ENCODE measurements at places on chromosomes 2 and 18.
A peak's percentile ranks its signal among the peaks of the same experiment; 100 is the strongest.

- no peak for DNase-seq
Measured at GRCh38 chr2:178152033-178152432, 39.8 kb downstream of the RBM45 start.

GRCh38 chr2:95113464-95113863, 8.1 kb downstream of the MRPS5 start:
- no peak for DNase-seq

DNA sequence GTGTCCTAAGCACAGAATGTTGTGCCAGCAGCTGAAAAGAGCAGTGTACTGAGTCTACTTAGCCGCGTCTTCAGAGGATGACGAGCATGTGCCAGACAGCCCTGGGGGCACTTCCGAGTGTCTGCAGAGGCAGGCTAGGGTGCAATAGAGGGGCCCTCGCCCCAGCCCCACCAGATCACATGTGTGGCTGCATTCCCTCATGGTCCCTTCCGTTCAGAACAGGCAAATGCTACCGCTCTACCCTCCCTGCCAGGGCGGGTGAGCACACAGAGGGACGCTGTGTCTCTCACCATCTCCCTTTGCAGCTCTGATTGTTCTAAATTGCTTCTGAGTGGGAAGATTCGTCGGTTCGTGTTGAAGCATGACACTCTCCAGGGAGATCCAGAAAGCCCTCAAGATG, 212.2 kb upstream of the RAB12 start:
- DNase-seq, result no peak

DNA sequence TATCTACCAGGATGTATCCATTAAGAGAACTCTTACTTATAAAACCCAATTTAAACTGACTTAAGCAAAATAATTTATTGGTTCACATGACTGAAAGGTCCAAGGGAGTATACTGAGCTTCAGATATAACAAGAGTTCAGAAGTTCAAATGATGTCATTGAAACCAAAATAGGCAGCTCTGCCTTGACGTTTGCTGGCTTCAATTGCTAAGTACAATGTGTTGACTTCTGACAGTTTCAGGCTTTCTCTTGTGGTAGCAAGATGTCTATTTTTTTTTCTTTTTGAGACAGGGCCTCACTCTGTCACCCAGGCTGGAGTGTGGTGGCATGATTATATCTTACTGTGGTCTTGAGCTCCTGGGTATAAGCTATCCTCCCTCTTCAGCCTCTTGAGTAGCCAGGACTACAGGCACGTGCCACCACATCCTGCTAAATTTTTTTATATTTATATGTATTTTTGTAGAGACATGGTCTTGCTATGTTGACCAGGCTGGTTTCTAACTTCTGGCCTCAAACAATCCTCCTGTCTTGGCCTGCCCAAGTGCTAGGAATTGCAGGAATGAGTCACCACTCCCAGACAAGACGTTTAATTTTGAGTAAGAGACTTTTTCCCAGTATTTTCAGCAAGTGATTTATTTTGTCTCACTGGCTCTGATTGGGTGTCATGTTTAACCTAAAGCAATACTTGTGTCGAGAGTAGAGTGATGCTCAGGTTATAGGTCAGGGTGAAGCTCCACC, 184.8 kb downstream of the NR4A2 start:
- no peak for DNase-seq

DNA sequence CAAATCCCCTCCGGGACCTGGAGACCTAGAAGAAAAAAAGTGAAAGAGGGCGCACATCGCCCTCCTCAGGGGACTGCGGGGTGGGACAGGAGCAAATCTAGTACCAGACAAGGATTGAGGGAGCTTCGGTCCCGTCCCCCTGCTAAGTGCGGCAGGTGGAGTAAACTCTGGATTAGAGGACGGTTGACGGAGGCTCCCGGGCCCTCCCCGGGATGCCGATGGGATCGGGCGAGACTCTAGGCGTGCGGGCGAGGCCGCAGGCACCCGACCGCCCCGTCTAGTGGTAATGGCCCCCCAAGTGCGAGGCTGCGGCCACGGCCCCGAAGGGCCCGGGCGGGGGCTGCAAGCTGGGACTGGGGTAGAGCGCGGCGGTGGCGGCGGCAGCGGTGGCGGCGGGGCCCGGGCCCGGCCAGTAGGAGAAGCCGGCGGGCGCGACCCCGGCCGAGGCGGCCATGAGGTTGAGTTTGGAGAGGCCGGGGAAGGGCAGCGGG, 3.5 kb downstream of the FEV start:
- no peak for DNase-seq

- DNase-seq, result no peak
Measured at GRCh38 chr2:104321116-104321795, 532.7 kb upstream of the POU3F3 start.

DNA sequence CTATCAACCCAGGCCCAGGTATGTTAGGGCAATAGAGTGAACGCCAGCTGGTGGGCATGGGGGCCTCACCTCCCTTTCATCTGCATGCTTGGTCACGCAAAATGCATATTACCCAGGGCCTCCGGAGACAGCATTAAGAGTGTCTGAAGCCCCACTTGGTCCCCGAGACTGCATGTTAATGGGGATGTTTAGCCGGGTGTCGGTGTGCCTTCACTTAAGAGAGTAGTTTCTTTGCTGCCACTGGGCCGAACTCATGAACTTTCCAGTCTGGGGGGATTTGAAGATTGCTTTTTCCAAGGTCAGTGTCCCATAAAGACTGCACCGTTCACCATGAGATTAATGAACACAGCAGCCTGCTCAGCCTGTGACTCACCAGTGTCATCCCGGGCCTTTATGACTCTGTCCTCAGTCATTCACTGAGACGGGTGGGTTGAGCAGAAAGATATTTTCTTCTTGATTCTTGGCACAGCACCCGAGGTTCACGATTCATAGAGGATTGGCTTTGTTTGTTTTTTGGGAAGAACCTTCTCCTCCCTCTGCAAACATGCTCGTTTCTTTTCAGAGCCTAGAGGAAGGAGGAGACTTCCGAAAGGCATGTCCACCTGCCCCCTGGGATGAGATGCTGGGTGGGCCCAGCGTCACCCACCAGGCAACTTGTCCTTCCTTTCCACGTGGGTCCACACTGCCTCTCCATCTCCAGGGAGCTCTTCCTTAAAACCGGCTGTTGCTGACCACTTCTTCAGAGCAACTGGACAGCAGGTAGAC, 199.1 kb downstream of the GLI2 start:
- DNase-seq, result no peak

DNA sequence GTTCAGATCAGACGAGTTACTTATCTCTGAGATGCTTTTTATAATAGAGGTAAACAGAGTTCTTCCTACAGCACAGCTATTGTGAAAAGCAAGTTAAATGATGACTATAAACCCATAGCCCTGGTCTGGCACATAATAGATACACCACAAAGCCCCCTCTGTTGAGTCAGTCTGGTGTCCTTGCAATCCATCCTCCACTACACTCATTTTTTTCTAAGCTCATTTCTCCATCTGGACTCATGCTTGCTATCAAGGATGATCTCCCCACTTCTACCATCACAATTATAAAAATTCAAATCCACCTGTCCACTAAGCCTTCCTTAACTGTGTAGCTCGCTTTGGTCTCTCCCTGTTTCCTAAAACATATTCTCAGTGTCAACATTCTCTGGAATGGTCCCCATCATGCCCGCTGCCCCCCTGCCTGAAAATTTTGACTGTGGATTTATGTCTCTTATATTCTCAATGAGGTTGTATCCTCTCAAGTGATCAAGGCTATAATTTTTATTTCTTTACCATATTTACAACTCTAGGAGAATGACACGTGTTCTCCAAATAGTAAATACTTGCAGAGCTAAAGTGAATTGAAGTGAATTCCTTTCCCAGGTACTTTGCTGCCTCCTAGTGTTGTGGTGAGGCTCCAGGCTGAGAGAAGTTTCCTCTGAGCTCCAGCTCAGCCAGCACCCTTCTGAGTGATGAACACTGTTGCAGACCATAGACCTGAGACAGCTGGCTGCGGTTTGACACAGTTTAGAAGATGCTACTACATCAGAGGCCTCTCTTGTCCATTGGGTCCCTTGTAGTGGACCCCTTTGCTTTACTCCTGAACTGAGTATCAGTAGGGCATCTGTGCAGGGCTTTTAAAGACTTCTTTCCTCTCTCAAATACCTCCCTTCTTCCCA, 108.7 kb downstream of the DPP10 start:
- DNase-seq, result peak; percentile 33

DNA sequence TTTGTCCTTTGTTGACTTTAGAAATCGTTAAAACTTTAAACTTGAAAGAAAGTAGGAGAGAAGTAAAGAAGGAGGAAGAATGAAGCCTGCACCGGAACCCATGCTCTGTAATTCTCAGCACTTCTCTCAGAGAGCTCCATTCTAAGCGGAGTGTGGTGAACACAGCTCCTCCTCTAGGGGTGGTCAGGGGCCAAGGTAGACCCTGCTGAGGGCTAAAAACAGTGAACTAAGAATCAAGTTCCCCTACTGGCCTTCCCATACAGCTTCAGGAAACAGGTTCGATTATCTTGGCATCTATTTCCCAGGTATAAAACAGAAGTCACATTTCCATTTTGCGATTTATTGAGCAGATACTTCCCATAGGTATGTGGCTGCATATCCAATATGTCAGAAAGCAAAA, 92.7 kb upstream of the ASAP2 start:
- no peak for DNase-seq

GRCh38 chr2:168118733-168119514, 128.5 kb downstream of the STK39 start:
- peak; percentile 51 for DNase-seq

- DNase-seq, result no peak
Measured at GRCh38 chr2:36492216-36492945, 105.6 kb downstream of the FEZ2 start.

GRCh38 chr18:35121038-35121437, 79.8 kb downstream of the MAPRE2 start:
- DNase-seq, result no peak

DNA sequence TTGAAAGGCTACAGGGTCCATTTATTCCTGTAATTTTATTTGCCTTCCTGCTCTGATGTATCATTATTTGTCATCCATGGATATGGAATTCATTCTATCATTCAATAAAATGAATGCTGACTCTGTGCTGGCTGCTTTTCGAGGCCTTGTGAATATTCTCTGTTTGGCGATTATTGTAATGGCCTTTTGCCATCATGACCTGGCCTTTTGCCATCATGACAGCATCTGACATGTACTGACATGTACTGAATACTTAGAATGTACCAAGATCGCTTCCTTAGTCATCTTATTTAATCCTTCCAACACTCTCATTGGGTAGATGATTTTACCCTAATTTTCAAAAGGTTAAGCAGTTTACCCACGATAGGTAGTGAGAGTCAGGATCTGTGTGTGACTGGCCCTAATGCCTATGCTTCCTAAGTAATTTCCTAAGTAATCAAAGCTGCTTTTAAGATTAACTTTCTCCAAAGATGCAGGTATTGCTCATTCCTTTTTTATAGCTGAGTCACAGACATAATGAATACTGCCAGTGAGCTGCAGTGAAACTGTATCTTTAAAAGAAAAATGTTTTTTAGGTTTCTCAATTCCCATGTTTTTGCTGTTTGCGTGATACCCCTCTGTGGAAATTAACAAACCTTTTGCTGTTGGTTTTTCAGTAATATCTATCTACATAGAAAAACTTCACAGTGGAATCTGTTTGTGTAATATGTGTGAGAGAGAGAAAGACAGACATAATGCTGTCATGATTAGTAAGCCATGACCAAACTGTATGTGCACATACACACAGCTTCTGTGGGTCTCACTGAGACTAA, 127.8 kb downstream of the CERS6 start:
- DNase-seq, result no peak

DNA sequence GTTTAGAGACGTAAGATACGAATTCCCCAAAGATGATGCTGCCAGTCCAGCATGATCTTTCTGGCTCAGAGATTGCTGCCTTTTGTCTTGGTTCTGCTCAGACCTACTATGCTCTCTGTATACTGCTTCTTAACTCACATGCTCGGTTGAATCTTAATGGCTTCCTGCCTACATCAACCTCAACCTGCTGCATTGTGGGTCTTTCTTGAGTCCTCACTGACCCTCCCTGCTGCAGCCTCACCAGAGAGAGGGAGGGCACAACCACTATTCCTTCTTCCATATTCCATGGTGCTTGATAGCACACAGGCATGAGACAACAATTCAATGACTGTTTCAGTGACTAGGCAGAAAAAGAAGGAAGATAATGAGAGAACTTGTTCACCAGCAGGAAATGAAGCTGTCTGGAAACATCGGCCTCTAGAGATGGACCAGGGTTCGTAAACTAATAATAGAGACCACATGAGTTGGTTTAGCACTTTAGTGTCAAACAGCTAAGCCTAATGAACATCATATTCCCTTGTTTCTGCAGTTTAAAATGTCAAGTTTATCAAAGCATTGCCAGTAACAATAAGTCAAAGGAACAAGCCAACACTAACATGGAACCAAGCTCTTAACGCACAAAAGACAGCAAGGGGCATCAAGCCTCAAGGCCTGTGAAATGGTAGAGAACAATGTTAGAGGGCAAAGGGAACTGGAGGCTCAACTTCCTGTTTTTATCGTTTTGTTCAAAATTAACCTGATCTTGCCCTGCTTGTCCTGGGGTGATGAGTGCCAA, 333.9 kb downstream of the PDE11A start:
- no peak for DNase-seq

DNA sequence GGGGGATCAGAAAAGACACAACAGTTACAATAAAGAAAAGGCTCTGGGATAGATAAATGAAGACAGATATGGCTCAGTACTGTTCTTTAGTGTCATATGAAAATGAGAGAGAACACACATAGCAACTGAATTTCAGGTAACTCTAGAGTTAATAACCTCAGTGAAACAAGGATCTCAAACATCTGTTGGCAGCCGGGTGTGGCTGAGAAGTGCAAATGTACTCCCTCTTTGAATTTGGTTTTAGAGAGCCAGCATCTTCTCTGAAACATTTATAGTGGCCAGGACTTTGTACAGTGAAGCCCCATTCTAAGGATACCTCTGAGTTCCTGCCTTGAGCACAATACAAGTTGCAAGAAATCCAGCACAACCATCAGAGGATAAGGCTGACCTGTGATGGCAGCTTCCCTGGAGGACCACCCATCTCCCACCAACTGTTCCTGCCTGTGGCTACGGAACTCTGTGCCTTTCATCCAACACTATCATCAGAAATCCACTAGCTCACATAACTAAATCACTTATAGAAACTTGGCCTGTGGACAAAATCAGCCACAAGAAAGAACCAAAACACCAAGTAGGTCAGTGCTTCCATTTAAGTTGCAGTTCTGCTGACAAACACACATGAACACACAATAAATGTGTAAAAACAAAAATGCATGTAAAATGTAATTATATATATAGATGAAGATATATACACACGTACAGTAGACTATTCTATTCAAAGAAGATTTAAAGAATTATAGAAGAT, 37.3 kb upstream of the PEX13 start:
- DNase-seq, result no peak

DNA sequence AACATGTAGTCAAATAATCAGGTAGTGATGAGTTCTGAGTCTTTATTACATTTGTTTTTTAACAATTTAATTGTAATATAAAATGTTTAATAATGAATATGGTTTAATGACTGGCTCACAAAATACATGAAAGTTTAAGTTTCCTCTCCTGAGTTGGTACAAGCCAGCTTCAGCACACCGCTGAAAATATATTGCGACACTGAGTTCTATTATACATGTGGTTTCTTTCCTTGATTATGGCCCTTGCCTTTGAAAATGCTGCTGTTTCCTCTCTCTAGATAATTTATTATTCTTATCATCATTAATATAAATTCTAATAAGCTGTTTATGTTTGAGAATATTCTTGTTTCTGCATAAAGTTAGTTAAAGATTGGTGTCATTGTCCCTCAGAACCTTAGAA, 249.3 kb downstream of the PARD3B start:
- no peak for DNase-seq

- DNase-seq, result no peak
Measured at GRCh38 chr2:233234264-233234663, 17.2 kb upstream of the ATG16L1 start.
